MG63 (cell line): ENCODE measurements at places on chromosomes 7 and 10. TPM values are rescaled to one million over a fixed set of nuclear protein-coding genes. Genes with fewer than 3 reads are reported as not detected.
A peak's percentile ranks its signal among the peaks of the same experiment; 100 is the strongest.

DNA sequence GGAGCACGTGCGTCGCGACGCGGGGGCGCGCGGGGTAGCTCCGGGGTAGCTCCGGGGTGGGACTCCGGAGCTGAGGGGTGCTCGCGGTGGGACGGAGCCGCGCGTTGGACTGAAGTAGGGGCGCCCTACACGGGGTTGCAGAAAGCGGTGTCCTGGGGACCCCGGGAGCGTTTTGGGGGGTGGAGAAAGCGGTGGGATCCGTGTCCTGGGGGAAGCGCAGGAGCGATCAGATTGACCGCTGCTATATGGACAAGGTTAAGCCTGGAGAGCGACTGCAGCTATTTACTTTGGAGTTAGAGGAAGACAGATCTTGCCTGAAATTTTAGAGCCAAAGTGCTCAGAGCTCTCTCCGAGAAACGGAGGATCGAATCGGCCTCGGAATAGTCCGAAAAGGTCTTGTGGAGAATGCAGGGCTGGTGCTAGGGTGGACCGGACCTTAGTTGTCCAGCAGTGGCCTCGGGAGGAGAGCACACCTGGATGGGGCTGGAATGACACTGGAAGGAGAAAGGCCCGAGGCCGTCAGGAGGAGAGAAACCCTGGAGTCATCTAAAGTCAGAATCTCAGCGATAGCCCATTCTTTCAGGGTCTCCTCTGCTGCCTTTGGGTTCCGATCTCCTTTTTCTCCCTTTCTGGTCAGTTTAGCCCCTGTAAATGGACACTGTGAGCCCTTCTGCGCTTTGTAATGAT lies 564 bp downstream of the PDSS1 start:
- DNase-seq, result peak; percentile 1

- DNase-seq, result no peak
Measured at GRCh38 chr7:55871932-55872485, 9.5 kb upstream of the SEPTIN14 start.

DNA sequence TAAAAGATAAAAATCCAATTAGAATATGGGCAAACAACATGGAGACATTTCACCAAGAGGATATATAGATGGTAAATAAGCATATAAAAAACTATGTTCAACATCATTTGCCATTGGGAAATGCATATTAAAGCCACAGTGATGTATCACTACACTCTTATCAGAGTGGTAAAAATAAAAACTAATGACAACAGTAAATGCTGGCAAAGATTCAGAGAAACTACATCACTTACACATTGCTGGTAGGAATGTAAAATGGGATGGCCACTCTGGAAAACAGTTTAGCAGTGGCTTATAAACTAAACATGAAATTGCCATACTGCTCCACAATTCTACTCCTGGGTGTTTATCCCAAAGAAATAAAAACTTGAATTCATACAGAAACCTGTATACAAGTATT lies 59.2 kb downstream of the CROT start:
- DNase-seq, result no peak

The CALML3 gene
- total RNA-seq, result not detected in 2 replicates

GRCh38 chr10:5285186-5285585 lies 79.6 kb upstream of the UCN3 start:
- DNase-seq, result no peak

DNA sequence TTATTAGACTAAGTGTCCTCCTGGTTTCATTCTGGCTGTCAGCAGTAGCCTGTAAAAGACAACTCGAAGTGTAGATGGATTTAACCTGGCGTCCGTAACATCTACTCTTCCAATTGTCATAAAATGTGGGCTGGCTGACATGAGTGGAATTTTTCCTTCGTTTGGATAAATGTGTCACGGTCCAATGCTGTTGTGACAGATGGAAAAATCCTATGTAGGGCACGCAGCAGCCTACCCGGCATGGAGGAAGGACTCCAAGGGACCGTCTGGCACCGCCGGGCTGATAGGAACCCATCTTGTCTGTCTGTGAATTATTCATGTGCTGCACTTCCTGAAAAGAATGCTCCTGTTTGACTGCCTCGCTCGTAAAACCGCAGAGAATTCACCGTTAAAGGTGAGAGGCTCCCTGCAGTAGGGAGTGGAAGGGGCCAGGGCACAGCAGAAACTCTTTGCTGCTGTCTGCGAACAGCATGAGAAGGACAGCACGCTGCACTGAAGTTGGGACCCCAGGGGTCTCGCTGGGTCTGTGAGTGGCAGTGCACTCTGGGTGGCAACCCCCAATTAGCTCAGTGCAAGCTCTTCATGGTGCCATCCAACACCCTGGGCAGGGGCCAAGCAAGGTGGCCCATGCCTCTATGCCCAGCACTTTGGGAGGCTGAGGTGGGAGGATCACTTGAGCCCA lies 1.6 kb upstream of the ORAI2 start:
- no peak for DNase-seq

GRCh38 chr7:68904630-68905029 lies 693.6 kb upstream of the AUTS2 start:
- no peak for DNase-seq

DNA sequence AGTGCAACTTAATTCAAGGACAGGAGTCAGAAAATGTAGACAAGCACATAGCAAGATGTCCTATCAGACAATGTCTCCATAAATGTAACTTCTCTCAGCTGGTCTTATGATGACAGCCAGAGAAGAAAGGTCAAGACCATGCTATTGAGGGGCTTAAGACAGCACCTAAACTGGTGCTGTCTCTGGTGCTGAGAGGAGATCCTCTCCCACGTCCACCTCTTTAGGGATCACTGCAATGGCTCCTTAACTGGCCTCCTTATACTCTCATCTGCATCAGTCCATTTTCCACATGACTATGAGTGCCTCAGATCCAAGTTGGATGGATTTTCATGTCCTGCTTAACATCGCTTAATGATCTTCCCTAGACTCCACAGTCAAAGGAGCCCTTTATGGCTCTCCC lies 210.6 kb downstream of the ARL4A start:
- DNase-seq, result no peak

The NEUROD6 gene
- total RNA-seq, result not detected in 2 replicates

The TRPV5 gene
- not detected in 2 replicates for total RNA-seq

- no peak for DNase-seq
Measured at GRCh38 chr7:17902599-17902998, 37.7 kb downstream of the SNX13 start.

The SPDYE11 gene
- not detected in 2 replicates for total RNA-seq

The SRI gene
- 84.4 and 102 TPM in 2 replicates for total RNA-seq

DNA sequence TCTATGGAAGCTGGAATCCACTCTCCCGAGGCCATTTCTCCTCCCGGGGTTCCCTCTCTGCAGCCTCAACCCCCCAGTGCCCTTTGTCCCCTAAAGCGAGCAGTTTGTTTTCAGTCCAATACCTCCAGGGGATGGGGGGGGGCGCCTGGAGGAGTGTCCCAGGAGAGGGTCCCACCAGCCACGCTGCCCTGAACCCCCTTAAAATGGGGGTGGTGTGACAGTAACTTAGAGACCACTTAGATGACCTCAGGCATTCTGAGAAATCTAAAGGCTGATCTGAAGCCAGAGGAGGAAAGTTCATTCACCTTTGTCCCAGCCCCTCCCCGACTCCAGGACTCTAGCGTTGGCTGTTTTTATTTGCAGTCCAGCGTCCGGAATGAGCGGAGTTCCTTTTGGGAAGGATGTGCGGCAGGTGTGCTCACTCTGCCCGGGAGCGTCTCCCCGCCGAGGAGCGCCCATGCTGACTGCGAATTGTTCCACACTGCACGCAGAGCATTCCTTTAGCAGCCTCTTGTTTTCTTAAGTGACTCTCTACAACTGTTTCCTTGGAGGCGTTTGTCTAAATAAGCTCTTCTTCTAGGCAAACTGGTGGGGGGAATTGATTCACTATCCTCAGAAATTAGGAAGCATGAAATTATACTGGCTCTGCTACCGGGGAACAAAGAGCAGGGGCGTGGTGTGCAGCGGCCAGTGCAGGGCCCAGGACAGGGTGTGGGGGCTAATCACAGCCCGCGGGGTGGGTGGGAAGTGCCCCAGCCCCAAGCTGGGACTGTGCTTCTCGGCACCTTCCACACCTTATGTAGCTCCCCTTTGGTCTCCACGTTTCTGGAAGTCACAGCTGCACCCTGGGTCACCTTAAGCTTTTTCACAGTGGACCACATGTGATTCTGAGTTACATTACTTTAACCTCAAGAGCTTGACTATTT lies 46.3 kb downstream of the SYPL1 start:
- no peak for DNase-seq

DNA sequence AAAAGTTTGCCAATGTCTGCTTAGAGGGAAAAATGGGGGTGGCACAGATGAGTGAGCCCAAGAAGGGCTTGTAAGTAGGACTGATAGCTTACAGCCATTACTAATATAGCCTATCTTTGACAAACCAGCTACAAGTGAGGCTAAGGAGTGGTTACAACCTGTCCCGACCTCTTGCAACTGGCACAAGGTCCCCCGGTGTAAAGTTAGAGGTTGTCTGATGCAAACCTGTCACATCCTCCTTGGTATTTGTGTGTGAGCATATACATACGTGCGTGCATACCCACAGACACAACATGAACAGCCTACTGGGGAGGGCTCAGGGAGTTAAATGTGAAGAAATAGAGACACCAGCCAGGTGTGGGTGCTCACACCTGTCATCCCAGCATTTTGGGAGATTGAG lies 14.6 kb downstream of the ADAP1 start:
- DNase-seq, result no peak

DNA sequence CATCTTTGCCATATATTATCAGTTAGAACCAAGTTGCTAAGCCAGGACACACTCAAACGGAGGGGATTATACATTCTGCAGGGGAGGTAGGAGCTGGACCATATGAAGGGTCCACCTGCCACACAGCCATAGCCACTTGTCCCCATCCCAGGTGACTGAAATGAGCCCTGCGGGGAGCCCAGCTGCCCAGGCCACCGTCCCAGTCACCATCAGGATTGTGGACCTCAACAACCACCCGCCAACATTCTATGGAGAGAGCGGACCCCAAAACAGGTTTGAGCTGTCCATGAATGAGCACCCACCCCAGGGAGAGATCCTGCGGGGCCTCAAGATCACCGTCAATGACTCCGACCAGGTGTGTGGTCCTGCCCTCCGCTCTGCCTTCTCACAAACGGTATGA lies 13.7 kb downstream of the CDHR1 start:
- no peak for DNase-seq

DNA sequence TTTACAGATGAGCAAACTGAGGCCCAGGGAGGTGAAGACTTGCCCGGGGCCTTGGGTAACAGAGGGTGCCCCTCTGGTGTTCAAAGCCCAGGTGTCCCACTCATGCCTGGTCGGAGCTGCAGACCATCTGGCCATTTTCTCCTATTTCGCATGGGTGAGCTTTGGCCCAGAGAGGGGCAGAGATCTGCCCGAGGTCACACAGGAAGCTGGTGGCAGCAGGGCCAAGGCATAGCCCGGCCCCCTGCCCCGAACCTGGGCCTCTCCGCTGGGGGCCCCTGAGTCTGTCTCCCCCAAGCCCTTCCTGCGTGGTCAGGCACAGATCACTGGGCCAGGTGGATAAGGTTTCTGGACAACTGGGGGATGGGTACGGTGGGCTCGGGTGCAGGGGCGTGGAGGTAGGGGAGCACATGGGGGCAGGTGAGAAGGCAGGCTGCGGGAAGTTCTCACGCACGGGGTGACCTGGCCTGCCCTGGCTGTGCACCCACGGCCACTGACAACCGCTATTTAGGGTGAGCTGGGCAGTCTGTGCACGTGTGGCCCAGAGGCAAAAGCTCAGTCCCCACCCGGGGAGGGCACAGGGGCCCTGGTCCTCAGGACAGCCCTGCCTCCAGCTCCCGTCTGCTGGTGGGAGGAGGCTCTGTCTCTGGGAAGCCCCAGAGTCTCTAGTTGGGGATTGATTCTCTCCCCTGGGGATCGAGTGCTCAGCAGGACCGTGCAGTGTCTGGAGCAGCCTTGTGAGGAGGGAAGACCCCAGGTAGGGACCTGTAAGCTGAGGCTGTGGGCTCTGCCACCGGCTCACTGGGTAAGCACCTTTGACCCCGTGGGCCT lies 68.6 kb downstream of the UNCX start:
- no peak for DNase-seq
